ENCODE measurements at places on chromosomes 6 and 20.
A peak's percentile ranks its signal among the peaks of the same experiment; 100 is the strongest.

DNA sequence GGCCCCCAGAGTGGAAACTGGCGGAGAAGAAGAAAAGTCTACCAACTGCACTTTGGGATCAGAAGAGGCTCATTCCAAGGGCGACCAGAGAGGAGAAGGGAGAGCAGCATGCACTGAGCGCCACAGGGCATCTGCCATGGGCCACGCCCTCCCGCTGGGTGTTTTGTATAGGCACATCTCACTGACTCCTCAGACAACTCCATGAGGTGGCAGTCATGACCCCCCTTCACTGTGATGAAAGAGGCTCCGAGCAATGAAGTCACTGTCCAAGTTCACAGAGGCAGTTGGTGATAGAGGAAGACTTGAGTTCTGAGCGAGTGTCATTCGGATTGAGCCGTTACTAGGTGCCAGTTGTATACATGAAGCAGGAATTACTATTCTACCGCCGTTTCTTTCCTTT is 15.4 kb downstream of the BPIFB1 start:
- DNase-seq = no peak

DNA sequence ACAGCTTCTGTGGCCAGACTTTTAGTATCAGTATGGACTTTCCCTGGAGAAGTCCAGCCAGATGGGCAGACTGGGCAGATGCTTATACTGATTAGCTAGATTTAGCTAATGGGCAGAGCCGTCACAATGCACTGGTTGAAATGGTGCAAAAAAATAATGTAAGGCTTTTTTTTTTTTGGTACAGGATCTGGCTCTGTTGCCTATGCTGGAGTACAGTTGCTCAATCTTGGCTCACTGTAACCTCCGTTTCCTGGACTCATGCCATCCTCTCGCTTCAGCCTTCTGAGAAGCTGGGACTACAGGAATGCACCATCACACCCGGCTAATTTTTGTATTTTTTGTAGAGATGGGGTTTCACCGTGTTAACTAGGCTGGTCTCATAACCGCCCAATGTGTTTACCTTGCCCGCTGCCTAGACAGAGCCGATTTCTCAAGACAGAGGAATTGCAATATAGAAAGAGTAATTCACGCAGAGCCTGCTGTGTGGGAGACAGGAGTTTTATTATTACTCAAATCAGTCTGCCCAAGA is 16.4 kb upstream of the KIFC1 start:
- DNase-seq = peak; percentile 54

GRCh38 chr6:109834595-109835437 is 143.3 kb upstream of the GPR6 start:
- no peak for DNase-seq

DNA sequence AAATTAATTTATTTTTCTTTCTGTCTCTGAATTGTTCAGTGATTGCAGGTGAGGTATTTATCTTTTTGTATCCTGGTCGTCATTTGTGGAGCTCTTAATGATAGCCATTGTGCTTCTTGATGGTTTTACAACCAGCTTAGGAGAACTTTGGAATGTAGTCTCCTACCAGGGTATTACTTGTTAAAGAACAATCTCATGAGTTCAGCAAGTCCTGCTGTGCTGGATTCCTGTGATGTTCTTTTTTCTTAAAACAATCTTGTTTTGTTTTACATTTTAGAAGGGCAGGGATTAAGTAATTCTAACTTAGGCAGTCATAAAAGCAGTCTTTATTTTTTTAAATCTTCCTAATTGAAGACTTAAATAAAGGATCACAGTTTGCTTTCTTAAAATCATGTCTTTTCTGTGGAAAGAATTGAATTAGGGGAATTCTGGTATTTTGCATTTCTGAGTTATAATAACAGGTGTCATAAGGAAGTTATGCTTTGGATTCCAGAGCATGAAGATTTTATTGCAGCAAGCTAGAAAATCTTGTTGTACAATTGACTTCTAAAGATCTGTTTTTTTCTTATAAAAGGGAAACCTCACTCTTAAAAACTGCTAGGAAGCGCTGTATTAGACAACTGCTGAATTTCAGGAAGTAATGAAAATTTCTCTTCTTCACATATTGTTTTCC is 23.7 kb downstream of the RIOK1 start:
- no peak for DNase-seq

DNA sequence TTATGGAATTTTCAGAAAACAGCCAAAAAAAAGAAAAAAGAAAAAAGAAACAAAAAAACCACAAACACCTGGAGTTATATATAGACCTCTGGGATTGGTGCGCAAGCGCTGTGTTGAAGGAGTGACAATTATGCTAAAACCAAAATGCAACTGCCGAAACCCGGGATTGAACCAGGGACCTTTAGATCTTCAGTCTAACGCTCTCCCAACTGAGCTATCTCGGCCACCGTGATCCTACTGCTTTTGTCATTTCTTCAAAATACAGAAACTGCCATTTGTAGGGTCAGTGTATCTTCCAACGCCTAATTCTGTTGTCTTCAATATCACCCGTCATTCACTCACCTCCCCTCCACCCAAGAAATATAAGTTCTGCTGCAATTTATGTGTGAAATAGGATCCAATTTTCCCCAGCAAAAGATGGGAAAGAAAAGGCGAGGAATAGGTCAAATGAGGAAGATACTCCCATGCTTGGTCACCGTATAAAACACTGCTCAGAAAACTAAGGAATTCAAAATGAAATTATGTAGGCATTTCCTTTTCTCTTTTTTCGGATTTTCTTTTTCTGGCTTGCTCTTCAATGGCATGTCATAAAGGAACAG is 116.0 kb downstream of the TRIM27 start:
- peak; percentile 39 for DNase-seq

DNA sequence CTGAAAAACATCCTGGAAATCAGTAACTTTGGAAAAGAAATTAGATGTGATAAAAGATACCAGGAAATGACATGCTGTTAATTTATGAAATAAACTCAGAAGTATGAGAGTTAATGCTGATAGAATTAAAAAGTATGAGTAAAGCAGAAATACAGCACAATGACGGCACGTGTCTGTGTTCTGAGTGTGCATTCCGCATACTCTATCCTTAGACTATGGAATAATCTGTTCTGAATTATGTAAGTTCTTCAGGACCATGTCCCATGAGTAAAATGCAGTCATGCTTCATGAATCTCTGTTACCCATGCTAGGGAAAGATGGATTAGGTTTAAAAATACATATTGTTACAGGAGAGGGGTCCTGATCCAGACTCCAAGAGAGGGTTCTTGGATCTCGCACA is 21.7 kb downstream of the HECA start:
- no peak for DNase-seq

DNA sequence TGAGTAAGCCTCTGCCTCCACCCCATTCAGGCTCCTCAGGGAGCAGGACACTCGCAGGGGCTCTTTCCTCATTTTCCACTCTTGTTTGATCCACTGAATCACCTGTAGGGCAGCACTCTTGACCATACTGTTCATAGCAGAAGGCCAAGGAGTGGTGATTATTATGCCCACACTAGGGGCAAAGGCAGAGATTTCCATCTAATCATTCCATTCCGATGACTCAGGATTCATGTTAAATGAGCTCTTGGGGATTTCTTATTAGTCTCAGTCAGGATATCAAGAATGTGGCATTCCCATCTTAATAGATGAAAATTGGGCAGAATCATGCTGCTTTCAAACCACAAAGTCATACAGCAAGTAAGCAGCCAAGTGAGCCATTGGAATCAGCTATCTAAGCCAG is 101.9 kb upstream of the MOCS1 start:
- no peak for DNase-seq

GRCh38 chr6:38143191-38144150 is 323.9 kb downstream of the ZFAND3 start:
- no peak for DNase-seq

GRCh38 chr6:125271486-125272159 is 30.1 kb downstream of the HDDC2 start:
- no peak for DNase-seq

- DNase-seq = peak; percentile 29
Observed at GRCh38 chr20:1816384-1817381, 78.5 kb upstream of the SIRPA start.

GRCh38 chr20:36407199-36407733 is 101.1 kb downstream of the DLGAP4 start:
- DNase-seq = peak; percentile 57

DNA sequence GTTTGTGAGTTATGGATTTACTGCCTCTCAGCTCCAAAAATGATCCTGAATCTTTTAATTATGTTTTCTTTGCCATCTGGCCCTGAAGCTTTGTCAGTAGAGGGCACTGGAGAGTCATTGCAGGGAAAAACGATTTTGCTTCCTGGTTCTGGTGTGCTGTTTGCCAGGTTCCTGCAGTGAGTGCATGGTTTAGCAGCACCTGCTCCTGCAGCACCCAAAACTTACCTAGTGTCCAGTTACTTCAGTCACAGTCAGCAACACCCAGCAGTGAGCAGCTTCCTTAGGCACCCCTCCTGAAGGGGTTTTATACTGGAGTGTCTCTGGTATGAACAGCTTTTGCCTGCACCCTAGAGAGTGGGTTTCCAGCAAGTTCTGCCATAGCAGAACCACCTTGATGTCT is 6.0 kb upstream of the TRIM26 start:
- peak; percentile 71 for DNase-seq

GRCh38 chr6:27601668-27602254 is 128.9 kb upstream of the ZNF184 start:
- DNase-seq = no peak

DNA sequence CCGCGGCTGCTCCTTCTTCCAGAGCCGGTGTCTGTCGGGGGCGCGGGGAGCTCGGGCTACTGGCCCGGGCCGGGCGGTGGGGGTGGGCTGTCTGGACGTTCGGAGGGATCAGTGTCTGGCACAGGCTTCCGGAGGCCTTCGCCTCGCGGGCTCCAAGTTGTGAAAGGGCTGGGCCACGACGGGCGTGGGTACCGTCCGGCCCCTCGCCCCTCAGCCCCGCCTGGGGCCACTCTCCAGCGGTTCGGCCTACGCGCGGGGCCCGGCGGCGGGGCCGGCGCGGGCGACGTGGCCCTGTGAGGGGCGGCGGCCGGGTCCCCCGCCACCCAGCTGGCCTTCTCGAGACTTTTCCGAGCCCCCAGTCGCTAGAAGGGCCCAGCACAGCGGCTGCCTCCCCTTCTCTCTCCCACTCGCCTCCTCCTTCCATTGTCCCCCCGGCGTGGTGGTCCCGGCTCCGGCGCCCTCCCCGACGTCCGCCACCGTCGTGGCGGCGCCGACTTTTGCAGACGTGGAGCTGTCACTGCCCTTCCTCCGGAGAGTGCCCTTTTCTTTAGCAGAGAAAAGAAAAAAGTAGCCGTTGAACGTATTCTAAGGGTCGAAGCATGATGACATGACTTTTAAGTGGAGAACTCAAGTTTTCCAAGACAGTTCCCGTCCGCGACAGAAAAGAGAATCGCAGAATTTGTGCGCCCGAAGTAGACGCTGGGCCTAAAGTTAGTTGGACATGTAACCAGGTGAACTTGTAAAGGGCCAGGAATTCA is 571 bp downstream of the ITCH start:
- DNase-seq = peak; percentile 45

DNA sequence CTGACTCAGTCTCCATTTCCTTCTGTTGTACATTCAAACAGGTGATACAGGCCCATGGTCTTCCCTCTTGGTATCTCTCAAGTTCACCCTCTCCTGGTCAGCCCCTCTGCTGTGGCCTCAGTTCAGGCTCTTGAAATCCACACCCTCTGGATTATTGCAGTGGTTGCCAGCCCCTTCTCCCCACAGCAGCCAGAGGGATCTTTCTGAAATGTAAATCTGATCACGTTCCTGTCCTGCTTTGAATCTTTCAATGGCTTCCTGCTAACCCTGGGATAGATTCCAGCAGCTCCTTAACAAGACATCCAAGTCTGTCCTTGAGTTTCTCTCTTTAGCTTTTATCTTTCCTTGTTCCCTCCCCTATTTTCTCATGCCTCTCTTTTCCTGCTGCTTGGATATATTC is 22.2 kb downstream of the CHMP4B start:
- DNase-seq = no peak

GRCh38 chr6:2663123-2663522 is 87.6 kb downstream of the MYLK4 start:
- peak; percentile 78 for DNase-seq

All from suppressor macrophage treated with lipopolysaccharide for 1 hour (primary cell).